CD4-positive, alpha-beta T cell treated with Interleukin-4 for 1 hour (primary cell): ENCODE measurements at places on chromosomes 7 and 10.

GRCh38 chr7:46682836-46683624 is 762.0 kb upstream of the IGFBP3 start:
- DNase-seq = no peak

DNA sequence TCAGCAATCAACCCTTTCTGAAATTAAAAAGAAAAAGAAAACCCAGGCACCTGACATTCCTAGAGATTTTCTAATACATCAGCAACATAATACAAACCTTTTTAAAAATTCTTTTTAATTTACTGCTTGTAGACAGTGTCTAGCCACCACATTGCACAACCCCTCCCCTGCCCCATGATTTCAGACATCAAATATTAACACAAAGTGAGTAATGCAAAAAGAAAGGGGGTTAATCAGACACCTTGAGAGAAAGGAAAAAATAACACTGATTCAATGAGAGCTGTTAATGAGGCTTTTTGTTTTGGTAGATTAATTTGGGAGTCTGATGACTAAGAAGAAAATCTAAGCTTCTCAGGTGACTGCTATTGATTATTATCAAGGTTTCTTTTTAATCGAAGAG is 55.3 kb downstream of the SLC25A13 start:
- DNase-seq = no peak

GRCh38 chr7:50416527-50417182 is 33.5 kb downstream of the FIGNL1 start:
- peak; percentile 50 for DNase-seq

DNA sequence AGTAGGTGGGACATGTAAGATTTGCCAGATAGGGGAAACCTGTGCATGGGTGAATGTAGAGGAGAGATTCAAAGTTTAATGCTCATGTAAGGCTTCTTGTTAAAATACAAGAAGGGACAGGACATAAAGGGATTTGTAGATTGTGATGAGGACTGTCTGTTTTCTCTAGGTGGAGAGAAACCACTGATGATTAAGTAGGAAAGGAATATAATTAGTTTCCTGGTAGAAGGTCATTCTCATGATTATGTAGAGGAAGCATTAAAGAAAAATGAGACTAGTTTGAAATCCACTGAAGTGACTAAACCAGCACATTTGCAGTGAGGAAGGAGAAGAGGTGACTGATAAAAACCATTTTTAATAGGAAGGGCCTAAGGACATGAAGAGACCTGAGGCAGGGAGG is 19.6 kb upstream of the MACC1 start:
- no peak for DNase-seq

- no peak for DNase-seq
These were observed 134.9 kb downstream of the CAMK1D start for GRCh38 chr10:12484002-12484918.

- DNase-seq = peak; percentile 55
These were observed 107.0 kb upstream of the INSIG1 start for GRCh38 chr7:155190688-155191087.

DNA sequence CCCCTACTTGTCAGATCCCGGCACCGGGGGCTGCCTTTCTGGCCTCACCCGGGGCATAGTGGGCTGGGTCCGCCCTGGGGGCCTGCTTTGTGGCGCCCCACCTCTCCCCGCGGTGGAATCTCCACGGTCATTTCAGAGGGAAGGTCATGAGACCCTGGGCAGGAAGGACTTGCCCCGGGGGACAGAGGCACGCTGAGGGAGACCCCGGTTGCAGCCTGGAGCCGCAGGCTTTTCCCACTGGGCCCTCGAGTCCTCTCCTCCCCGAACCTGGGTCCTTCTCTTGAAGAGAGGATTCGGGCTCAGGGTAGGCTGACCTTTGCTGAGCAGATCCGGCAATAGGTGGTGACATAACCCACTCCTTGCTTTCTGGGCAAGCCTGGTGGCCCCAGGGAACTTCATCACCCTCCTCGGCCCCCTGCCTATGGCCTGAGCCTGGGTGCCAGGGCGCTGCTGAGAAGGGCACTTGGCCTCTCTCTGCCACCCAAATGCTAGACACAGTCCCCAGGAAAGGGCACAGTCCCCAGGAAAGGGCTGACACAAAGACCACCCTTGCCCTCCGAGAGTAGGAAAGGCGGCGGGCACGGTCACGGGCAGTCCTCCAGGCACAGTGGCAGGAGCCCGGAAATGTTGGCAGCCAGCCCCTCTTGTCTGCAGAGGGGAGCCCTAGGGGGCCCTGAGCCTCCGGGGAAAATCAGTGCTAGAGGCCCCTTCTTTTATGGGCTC is 36.2 kb downstream of the FKBP6 start:
- no peak for DNase-seq

- no peak for DNase-seq
These were observed 86.9 kb downstream of the ZNF783 start for GRCh38 chr7:149348758-149349369.

- DNase-seq = no peak
These were observed 196.2 kb downstream of the PLXNA4 start for GRCh38 chr7:132380059-132380458.

- DNase-seq = no peak
These were observed 102.9 kb downstream of the AOAH start for GRCh38 chr7:36621396-36621795.

GRCh38 chr7:136136906-136137454 is 159.8 kb upstream of the MTPN start:
- no peak for DNase-seq

- DNase-seq = peak; percentile 48
These were observed 390.1 kb downstream of the GATA3 start for GRCh38 chr10:8444630-8445029.

GRCh38 chr10:128614802-128615553 is 488.8 kb upstream of the MKI67 start:
- DNase-seq = no peak

- no peak for DNase-seq
These were observed 17.1 kb downstream of the YKT6 start for GRCh38 chr7:44217852-44218402.

- no peak for DNase-seq
These were observed 25.2 kb downstream of the TMEM120A start for GRCh38 chr7:75969182-75969581.

DNA sequence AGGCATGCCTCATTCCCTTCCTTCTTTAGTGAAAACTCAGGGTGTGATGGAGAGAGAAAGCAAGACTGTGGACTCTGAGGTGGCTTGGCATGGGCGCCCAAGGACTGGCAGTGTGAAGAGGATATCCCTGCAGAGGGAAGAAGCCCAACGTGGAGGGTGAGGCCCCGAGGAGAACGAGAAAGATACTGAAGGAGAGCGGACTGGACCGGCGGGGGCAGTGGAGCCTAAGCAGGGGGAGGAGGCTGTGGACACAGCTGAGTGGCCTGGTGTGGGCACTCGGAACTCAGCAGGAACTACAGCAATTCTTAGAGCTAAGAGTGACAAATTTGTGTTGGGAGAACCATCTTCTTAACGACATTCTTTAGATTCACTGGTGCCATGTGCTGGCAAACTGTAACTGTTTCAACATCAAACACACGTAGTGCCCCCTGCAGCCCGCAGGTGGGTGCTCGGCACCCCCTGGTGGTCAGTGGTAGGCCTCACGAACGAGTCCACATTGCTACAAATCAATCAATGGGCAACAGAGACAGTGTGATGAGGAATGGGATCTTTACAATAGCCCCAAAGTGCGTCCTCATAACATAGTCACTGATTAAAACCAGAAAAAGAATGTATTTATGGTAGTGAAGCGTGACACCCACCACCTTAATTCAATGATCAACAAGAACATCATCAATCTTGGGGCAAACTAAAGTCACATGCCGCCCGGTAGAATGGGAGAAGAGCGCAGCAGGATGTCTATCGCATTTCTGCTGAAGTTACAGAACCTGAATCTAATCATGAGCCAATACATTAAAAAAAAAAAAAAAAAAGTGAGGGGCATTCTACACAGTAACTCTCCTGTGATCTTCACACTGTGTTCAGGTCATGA is 2.0 kb upstream of the SFTPA1 start:
- DNase-seq = no peak

GRCh38 chr7:70392256-70392876 is 739.6 kb upstream of the GALNT17 start:
- no peak for DNase-seq

- no peak for DNase-seq
These were observed 4.0 kb downstream of the MAFK start for GRCh38 chr7:1534330-1535099.

DNA sequence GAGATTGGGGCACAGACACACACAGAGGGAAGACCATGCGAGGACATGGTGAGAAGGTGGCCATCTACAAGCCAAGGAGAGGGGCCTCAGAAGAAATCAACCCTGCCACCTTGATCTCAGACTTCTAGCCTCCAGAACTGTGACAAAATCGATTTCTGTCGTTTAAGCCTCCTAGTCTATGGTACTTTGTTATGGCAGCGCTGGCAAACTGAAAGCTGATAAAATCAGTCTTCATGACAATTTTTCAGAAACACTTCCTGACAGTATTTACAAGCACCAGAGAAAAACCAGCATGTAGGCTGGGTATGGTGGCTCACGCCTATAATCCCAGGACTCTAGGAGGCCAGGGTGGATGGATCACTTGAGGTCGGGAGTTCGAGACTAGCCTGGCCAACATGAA is 4.2 kb downstream of the PARP12 start:
- DNase-seq = no peak

- peak; percentile 37 for DNase-seq
These were observed 118.3 kb downstream of the CCDC71L start for GRCh38 chr7:106542550-106543220.

DNA sequence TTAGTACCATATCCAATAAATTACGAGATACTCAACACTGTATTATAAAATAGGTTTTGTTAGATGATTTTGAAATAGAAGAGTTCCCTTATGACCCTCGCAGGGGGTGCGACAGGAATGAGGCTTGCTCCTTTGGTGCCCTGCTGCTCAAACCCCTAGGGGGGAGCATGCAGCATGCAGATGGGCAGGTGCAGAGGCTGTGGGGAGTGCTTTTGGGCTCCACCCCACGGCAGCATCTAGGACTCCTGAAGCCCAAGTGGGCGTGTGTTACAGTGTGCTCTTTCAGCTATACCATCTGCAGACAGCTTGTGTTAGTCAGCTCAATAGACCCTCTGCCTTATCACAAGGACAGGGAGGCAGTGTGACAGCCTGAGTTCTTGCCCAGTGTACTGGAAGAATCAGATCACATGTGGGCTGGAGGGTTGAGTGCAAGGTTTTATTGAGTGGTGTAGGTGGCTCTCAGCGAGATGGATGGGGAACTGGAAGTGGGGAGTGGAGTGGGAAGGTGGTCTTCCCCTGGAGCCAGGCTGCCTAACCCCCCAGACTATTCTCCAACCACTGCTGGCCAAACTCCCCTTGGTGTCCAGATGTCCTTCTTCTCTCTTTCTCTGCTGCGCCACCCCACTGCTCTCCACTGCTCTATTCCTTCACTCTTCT is 3.1 kb upstream of the MRC1 start:
- DNase-seq = no peak

- no peak for DNase-seq
These were observed 184.2 kb downstream of the KMT2E start for GRCh38 chr7:105198223-105198622.

GRCh38 chr7:32958046-32959025 is 1.1 kb downstream of the FKBP9 start:
- DNase-seq = no peak

- DNase-seq = no peak
These were observed 40.2 kb upstream of the PRSS58 start for GRCh38 chr7:142298009-142298408.

DNA sequence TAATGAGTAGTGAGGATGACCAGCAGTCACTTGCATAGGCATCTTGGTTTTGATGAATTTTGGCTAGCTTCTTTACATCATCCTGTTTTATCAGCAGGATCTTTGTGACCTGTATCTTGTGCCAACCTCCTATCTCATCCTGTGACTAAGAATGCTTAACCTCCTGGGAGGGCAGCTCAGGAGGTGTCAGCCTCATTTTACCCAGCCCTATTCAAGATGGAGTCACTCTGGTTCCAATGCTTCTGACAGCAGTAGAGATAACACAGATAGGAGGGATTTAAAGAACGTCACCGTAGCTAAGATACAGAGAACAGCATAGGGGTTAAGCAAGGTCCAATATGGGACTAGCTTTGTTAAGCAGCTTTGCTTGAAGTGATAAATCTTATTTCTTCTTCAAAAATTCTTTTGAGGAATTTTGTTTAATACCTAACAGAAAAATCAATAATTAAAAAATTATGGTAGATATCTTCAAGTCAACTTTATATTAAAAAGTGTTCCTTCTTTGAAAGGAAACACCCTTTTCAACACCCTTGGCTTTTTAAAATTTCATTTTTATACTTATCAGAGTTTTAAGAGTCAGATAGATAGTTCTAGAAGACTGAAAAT is 39.9 kb downstream of the TMEM229A start:
- DNase-seq = no peak

GRCh38 chr10:124020981-124021815 is 72.2 kb downstream of the CHST15 start:
- DNase-seq = no peak
